M059J (cell line): ENCODE measurements at places on chromosomes 6 and 20.

DNA sequence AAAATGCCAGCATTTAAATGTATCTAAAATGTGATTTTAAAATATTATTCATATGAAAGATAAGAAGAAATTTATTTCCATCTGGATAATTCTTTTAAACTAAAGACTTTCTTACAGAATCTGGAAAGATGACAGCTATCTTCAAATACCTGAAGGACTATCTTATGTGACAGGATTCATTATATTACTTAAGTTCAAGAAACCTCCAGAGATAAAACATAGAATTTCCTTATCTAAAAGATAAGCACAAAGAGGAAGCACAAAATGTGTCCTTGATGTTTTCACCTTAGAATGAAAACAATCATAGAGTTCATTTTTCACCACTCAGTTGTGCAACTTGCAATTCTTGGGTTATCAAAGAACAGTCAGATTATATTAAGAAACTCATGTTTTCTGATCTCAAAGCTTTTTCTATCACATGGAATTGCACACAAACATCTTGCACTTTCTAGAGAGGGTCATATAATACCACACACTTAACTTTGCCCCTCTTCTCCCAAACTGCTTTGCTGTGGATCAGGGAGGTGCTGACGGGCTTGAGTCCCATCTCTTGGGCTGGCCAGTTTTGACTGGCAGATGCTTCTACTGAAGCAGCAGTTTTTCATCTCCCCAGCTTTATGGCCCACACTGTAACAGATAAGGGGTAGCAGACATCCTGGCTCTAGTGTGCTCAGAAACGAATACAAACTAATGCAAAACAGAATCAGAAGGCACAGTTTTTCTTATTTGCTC lies 467.4 kb downstream of the CDC5L start:
- DNase-seq = no peak

GRCh38 chr20:17642404-17643269 lies 39.4 kb downstream of the RRBP1 start:
- DNase-seq = no peak

- no peak for DNase-seq
Observed at GRCh38 chr6:98847779-98848538, 13.6 kb downstream of the POU3F2 start.

- DNase-seq = no peak
Observed at GRCh38 chr6:127494240-127494767, 24.8 kb downstream of the MTCL3 start.

GRCh38 chr6:130906736-130907381 lies 79.7 kb downstream of the SMLR1 start:
- DNase-seq = peak; percentile 79

DNA sequence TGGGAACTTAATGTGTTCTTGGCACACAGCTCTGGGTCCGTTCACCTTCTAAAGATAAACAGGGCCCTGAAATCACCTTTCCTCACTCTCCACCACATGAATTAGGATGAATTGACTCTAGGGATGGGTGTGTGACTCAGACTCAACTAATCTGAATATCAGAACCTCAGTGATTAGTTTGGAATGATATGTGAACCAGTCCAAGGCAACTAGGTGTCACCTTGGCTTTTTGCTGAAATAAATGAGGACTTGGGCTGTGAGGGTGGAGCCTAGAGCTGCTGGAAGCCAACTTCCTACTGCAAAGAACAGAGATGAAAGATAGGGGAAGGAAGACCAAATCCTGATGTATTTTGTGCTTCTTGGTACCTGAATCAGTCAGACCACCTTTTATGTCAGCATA lies 132.0 kb upstream of the RNF24 start:
- DNase-seq = peak; percentile 56
